ENCODE measurements at places on chromosomes 6 and 20.

DNA sequence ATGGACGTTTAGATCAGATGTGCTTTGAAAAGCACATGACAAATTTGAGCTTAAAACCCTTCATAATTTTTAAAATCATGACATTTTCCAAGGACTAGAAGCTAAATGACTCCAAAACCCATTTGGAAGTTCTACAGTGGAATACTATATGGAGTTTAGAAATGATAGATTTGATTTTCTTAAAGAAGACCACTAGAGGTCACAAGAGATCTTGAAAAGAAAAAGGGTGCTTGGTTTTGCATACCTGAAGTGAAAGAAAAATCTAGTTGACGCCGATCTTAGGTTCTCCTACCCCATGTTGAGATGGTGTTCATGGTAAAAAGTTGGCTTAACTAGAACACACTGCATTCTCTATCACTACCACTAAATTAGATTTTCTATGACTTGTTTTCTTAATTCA lies 31.5 kb downstream of the CFAP61 start:
- no peak for DNase-seq

DNA sequence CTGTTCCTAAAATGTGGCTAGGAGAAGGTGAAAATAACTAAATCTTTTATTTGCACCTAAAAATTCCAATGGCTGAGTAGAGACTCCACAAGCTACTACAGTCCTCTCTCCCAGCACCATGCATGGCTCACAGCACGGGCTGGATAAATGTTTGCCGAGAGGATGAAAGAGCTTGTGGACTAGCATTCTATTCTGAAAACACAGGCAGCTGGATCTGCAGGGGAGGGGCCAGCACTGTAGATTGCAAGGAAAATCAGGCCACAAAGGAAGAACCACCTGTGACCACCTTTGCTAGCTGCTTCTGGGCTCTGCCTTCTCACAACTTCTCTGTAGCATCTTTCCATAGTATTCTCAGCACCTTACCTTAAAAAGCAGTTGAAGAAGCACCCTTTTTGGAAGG lies 46.6 kb downstream of the CLIC5 start:
- no peak for DNase-seq

DNA sequence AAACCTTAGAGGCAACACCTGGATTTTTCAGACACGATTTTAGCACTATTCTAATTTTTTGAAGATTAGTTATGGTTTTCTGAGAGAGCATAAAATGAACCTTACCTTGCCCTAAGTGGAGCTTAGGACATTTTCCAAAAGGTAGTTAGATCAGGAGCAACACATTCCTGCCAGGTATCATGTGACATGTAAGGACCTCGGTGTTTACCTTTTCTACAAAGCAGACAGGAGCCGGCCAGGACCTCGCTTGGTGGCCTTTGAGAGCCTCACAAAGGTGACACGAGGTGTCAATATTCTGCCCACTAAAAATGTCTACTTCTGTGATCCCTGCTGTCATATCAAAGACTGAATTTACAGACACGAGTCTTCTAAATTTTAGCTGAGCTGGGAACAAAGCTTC lies 174.9 kb downstream of the SMOC2 start:
- no peak for DNase-seq

DNA sequence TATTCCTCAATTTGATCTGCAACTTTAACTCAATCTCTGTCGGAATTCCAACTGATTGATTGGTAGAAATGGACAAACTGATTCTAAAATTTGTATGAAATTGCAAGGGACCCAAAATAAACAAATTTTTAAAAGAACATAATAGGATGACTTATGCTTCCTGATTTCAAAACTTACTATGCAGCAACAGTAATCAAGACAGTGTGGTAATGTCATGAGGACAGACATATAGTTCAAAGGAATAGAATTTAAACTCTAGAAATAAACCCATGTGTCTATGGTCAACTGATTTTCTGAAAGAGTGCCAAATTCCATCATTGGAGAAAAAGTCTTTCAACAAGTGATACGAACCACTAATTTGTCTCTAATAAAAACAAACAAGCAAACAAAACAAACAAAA lies 1320.1 kb upstream of the GJE1 start:
- DNase-seq, result no peak

DNA sequence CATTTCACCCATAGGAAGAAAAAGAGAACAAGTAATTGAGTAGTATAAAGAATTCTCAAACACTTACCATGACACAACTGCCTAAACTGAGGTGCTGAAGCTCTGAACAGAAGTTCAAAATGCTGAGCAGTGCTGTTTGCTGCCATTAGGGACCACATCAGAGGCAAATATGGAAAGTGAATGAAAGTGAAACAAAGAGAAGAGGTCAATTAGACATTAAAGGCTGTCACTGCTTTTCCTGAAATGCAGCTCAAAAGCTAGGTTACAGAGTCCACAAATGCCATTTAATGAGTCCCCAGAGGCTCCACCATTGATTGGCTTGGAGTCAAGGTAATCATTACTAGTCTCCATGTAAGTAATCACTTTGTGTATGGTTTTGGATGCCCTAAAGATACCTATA lies 46.1 kb downstream of the POU3F2 start:
- DNase-seq, result no peak

DNA sequence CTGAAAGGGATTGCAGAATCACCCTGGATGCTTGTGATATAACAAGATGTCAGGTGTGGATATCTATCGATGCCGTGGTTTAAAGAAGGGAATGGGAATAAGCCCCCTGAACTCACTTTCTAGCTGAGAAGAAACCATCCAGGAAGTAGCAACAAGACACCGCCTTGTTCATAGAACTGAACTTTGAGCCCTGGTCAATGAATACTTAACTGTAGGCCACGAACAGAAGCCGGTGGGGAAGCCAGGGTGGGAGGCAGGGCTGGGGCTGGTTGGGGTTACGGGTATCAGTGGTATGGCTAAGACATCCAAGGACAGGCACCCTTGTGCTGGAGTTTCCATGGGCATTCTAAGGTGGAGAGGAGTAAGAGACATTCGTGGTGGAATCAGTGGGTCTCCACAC lies 61.0 kb downstream of the UST start:
- no peak for DNase-seq

DNA sequence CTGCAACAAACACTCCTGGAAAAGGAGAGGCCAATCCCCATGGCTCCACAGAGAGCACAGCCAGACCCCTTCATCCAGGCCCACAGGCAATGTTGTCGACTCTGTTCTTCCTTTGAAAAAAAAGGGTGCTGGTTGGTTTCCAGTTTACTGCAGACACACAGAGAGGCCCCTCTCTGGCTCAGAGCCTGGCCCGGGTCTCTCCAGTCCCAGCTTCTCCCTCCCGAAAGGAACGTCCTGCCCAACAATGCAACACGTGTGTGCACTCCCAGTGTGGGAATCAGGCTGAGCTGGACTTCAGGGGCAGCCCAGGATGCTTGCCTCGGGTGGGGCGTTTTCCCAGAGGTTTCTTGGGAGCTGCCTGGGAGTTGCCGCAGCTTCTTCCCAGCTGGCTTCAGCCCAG lies 4.5 kb upstream of the NKAIN4 start:
- no peak for DNase-seq

GRCh38 chr6:135328136-135328535 lies 147.0 kb downstream of the MYB start:
- no peak for DNase-seq

DNA sequence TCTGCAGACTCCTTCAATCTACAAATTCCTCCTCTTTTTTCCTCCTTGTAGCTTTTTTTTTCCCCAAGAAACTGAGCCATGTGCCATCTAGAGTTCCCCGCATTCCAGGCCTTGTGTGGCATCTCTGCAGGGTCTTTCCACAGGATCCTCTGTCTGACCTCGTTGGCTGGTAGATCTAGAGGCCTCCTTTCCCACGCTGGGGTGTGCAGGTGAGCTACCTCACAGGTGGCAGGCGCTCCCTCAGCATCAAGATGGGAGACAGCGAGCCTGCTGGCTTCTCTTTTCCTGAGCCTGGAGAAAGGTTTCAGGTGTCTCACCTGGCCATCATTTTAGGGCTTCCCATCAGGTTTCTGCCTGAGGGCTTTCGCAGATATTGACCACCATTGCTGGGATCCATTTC lies 9.6 kb upstream of the NELFCD start:
- DNase-seq, result no peak

GRCh38 chr6:37376078-37376743 lies 22.4 kb downstream of the RNF8 start:
- no peak for DNase-seq

GRCh38 chr6:154345811-154346210 lies 10.8 kb downstream of the IPCEF1 start:
- no peak for DNase-seq
